ENCODE measurements at places on chromosomes 12 and 14.

- no peak for DNase-seq
Observed at GRCh38 chr12:3438401-3438800, 52.6 kb upstream of the PRMT8 start.

- no peak for DNase-seq
Observed at GRCh38 chr12:70831543-70831942, 89.0 kb downstream of the PTPRR start.

- DNase-seq = no peak
Observed at GRCh38 chr12:56778756-56779155, 15.6 kb downstream of the HSD17B6 start.

DNA sequence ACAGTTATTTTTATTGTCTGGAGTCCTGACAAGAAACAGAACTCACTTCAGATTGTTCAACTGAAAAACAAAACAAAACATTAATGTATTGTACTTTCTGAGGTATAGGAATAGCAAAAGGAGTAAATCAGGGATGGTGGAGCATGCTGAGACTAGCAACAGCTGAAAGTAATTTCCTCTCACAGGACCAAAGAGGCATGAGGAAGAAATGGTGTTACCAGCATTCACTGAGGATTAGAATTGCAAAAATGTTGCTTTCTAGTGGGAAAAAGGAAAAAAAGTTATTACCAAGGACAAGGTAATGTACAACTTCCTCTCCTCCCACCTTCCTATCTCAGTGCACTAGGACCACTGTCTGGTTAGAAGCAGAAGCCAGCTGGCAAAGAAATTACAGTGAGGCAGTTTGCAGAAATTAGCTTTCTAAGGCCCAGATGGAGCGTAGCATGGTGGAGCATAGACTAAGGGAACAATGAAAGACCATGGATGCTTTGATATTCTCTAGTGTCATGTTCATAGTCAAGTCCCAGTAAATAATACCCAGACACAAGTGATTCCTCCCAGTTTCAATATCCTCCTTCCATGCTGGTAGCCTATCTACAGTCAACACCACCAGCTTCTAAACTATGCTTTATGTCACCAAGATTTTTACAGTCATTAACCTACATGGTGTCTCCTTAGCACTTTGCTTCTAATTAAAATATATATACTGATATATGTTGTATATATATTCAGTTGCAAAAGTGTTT, 133.7 kb upstream of the DCN start:
- no peak for DNase-seq

DNA sequence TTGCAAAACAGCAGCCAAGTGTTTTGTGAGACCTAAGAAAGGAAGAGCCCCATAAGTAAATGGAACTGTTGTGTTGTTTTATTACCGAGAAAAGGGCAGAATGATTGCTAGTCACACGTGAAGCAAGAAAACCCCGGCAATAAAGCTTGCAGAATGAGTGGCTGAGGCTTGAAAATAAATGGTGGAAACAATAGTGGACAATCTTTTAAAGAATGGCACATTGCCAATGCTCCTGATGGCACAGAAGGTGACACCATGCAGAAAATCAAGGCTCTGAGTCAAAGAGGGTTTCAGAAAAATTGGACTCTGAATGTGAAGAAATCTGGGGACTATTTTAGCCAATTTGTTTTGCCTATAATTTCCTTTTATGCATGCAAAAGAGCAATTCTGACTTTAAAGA, 4.0 kb upstream of the AQP2 start:
- no peak for DNase-seq

GRCh38 chr12:11810206-11810545, 160.7 kb downstream of the ETV6 start:
- no peak for DNase-seq

DNA sequence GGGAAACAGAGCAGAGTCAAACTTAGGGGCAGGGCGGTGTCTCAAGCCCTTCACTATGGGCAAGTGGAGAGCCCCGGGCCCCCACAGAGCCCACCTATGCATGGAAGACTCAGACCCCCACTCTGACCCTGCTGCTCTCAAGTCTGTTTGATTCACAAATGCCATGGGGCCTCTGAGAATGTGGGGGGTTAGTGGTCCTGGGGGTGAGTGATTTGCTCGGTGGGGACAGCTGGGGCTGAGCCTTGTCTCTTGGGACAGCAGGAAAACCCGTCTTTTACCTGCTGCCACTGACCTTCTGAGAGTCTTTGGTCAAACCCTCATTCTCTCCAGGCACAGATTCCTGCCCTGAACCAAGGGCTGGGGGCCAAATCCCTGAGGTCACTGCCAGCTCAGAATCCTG, 201.0 kb upstream of the RTL1 start:
- no peak for DNase-seq

DNA sequence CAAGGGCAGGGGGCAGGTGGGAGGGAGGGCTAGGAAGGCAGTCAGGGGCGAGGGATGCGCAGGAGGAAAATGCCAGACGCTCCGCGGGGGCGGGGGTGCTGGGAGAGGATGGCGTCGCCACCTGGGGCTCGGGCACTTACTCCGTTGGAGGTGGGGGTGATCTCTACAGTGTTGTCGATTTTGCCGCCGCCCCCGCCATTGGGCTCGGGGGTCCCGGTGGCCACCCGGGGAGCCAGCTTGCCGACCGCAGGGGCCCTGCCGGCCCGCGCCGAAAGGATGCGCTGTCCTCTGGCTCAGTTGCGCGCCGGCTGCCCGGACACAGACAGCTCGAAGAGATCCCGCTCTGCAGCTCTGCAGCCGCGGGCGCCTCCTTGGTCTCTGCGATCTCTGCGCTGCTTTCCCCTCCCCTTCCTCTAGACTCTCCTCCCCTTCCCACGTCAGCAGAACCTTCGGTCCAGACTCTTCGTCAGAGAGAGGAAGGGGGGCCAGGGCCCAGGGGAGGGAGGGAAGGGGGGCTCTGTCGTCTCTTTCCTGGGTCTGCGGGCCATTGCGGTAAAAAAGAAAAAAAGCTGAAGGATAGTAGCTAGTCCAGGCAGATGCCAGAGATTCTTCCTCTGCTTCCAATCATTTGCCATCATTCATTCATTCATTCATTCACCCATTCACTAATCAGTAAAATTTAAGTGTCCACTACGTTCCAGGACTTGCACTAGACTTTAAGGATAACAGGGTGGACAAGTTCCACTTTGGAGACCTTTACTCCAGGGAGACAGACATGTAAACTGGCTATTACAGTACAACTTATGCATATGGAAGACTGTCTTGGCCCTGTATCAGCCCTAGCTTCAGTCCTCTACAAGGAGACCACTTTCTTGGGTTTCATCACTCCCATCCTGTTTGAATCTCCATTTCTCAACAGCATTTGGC, at the start of gene SLC22A17:
TSS of gene SLC22A17 (minus strand) at position 382 of the 927 bp plus-strand sequence.
- peak; percentile 10 for DNase-seq

DNA sequence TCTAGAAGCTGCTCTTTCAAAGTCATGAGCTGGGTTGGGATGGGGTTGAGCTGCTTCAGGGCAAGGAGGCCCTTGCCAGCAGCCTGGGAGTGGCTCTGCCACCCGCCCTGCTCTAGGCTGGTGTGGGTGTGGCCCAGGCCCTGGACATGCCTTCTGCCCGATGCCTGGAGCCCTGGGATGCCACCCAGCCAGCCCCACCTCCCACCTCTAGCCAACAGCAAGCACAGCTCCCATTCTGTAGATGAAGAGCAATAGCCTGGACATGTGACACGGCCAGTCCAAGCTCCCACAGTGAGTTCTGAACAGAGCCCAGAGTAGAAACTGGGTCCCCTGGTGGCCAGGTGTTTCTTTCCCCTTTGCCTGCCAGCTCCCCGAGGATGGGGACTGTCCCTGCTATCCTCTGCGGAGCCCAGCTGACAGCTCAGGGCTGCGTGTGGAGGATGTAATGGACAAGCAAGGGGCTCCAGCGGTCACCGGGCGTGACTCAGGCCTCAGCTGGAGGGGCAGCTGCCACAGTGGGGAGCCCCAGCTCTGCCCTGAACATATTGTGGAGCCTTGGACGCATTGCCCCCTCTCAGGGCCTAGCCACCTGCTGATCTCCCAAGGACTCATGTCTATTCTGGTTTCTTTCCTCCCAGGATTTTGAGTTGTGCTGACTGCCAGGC, 165.2 kb downstream of the TSPAN9 start:
- no peak for DNase-seq

DNA sequence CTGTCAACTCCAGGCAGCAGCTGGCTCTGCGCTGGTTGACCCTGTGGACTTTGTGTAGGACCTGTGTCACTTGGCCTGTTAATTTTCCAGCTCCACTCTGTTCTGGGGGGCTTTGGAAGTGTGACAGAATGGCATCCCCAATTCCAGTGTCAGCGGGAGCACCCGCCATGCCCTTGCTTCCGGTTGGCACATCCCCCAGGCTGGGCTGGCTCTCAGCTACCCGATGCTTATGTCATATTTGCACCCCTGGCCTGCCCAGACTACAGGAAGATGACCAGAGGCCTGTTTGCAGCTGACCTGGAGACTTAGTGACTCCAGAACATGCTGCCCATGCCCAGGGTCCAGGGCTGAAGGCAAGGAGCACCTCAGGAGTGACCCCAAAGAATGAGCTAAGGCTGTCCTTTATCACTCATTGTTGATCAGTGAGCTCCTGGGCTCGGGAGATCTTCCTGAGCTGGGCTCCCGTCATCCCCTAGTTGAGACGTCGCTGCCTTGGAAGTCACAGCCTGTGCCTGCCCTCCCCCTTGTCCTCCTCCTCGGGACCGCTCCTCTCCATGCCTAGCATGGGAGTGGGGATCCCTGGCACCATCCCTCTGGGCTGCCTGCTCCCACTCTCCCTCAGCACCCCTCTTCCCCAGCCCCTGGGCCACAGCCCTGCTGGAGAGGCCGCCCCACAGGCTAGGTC, 163.4 kb upstream of the RTL1 start:
- no peak for DNase-seq

DNA sequence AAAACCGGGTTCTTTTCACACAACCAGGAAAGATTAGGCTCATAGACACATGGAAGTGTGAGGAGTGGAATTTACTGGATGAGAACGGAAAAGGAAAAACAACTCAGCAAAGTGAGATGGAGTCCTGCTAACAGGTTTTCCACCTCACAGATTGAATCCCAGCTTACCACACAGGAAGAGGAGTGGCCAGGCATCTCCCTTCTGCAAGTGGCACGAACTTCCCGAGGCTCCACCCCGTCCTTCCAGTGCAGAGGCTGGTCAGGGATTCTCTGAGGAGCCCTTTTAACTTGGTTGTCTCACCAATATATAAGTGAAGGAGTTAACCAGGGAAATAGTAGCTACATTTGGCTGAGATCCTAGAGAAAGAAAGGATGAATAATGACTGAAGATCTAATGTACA, 102.8 kb downstream of the SCAF11 start:
- no peak for DNase-seq

DNA sequence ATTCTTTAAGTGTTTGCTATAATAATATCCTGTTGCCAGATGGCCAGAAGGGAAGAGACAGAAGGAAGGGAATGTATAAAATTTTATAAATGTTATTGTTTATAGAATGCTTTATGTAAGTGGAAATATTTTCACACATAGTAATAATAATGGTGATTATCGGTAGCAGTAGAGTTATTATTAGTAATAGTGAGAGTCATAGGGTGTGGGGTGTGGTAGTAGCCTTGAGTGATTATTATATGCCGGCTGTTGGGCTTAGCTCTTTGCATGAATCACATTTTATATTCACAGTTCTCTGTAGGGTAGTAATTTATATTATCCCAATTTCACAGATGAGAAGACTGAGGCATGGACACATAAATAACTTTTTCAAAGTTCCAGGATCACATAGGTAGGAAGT, 391.4 kb downstream of the C12orf75 start:
- no peak for DNase-seq

DNA sequence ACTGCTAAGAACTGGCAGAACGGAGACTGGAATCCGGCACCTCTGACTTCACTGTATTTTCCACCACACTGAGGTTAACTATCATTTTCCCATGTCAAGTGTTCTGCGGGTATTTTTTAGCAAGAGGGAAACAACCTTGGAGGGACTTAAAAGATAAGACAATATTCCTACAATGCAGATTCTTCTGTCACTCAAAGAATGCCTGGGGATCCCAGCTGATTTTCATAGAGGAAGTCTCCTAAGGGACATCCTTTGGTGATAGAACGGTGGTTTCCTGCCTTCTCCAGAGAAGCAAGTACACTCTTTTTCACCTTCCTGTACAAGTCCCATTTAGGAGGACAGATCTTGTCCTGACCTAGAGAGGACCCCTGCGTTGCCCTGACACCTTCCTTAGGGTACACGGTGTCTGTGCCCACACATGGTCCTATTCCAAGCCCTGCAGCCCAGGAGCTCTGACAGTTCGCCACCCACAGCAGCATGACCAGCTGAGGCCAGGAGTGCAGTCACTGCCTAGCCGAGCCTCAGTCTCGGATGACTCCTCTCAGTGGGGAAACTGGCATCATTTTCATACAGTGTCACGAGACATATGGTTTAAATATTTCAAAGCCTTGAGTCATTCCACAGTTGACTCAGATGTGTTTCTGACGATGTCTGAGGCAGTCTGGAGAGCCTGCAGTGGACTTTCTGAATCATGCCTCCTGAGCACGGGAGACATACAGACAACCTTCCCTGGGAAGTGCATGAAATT, 181.3 kb upstream of the FKBP4 start:
- no peak for DNase-seq

- DNase-seq = no peak
Observed at GRCh38 chr14:95157048-95157326, 342 bp downstream of the DICER1 start.

DNA sequence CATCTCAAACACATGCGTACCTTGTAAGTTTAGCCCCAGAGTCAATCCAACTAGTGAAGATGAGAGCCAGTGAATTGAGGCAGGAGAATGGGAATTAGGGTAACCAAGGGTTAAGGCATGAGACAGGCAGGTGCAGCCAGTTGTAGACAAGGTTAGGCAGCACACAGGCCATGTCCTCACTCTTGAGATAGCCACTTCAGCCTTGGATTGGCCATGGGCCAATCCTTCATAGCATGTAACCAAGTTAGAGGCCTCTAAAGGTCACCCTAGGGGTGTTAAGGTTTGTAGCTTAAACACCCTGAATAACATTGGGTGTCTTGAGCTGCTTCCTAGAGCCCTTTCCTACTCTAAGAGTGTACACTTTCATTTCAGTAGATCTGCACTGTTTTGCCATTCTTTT, 208.2 kb upstream of the RBM19 start:
- DNase-seq = no peak

DNA sequence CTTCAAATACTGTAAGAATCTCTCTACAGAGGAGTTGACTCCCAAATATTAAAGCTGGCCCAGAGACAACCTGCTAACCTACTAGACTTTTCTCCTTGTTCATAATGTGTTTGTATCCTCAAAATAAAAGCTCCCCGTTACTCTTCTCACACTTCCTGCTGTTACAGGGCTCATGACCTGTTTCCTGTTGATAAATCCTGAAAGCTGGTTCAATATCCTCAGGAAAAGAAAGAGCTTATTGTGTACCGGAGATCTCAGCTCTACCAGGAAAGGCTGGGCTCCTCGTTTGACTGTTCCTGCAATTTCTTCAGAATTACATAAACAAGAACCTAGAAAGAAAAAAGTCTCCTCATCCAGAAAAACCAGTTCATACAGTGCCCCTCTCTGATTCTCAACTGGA, 30.8 kb downstream of the CLEC1A start:
- DNase-seq = no peak

GRCh38 chr12:123031171-123031845, 50.8 kb downstream of the ARL6IP4 start:
- no peak for DNase-seq

GRCh38 chr12:58465418-58465817, 454.9 kb downstream of the LRIG3 start:
- DNase-seq = no peak

GRCh38 chr12:106651552-106651951, 68.7 kb downstream of the RFX4 start:
- no peak for DNase-seq
